GM19239 (cell line): ENCODE measurements at places on chromosomes 11 and 22.

DNA sequence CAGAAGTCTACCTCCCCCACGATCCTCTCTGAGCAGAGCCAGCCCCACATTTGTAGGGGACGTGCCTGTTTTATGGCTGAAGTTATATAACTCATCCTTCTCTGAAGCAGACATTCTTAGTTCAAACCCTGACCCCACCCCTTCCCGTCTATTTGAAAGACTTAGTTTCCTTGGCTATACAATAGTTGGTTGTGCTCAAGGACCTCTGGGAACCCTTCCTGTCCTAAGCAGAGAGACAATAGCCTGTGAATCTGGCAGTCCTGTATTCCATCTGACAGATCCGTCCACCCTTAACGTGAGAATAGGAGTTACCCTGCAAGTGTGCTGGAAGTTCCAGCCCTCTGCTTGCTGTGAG lies 75.2 kb downstream of the MN1 start:
- no peak for DNase-seq

GRCh38 chr22:40043081-40043480 lies 48.3 kb downstream of the FAM83F start:
- no peak for DNase-seq

- DNase-seq: no peak
Measured at GRCh38 chr11:73946798-73947458, 3.9 kb upstream of the DNAJB13 start.

DNA sequence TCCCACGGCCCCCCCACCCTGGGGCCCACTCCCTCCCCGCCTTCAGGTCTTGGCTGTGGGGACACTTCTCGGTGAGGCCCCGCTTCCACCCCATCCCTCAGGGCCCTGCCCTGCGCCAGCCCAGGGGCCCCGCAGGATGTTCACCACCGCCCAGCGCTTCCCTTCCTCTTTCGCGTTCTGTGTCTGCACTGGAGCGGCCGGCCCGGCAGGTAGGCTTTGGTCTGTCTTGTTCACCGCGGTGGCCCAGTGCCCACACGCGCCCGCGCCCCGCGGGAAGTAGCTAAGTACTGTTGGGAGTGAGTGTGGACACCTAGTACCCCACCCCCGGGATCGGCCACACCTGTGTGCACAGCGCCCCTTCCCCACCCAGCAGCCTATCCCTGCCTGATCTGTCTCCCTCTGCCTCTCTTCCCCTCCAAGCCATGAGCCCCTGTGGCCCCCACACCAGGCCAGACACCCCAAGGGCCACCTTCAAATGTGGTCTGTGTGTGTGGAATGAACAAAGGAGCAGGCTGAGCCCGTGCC lies 85.4 kb downstream of the WNT7B start:
- DNase-seq: no peak

GRCh38 chr11:85540635-85541205 lies 86.4 kb downstream of the DLG2 start:
- DNase-seq: no peak

- no peak for DNase-seq
Measured at GRCh38 chr11:128670631-128671030, 23.2 kb upstream of the FLI1 start.

DNA sequence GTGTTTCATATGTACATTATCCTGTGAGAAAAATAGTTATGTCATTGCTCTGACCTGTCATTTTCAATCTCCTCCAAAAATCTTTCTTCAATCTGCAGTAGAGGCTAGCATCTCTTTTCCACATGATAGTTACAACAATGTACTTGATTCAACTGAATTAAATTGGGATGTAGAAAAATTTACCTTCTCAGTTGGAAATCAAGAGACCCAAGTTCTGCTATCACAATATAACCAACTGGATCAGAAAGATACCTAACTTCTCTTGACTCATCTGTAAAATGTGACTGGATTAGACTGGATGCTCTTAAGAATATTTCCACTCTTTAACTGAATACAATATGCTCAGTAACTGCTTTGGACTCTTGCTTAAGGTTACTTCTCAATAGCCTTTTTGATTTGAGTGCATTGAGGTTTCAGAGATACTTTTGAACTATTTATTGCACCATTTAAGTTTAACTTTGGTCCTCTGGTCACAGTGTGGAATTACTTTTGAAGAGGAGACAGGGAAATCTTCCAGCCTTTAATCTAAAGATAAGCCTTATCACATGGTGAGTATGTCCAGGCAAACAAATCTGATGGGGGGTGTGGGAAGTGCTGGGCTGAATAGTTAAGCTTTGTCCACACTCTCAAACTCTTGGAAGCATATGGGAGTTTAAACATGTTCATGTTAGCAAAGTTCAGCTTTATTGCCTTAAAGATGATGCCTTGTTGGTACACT lies 82.3 kb downstream of the YAP1 start:
- no peak for DNase-seq

DNA sequence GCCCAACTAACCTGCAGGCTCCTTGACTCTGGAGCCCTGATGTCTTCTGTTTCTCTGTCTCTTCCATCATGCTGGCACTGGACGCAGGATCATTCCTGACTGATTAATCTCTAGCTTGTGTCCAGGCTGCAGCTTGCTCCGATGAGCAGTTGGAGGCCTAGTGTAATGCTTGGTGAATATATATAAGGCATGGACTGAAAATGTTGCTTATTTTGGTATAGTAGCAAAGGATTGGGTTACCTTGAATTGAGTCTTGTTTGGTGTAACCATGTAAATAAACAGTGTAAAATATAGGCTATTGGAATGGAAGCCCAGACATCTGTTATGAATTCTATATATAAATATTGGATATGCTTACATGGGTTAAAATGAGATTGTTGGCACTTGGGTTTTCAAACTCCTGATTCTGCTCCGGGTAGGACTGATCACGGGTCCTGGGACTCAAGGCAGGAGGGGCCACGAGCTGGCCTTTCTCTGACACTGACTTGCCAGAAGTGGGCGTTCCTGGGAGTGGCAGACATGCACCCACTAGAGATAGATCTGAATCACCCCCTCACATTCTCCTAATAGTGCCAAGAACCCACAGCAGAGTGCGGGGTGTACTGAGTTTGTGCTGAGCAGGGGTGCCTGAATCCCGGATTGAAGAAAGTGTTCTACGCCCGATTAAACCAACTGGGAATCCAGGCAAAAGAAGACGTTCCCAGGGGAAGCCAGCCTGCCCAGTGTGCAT lies 25.8 kb downstream of the LRP5 start:
- no peak for DNase-seq

DNA sequence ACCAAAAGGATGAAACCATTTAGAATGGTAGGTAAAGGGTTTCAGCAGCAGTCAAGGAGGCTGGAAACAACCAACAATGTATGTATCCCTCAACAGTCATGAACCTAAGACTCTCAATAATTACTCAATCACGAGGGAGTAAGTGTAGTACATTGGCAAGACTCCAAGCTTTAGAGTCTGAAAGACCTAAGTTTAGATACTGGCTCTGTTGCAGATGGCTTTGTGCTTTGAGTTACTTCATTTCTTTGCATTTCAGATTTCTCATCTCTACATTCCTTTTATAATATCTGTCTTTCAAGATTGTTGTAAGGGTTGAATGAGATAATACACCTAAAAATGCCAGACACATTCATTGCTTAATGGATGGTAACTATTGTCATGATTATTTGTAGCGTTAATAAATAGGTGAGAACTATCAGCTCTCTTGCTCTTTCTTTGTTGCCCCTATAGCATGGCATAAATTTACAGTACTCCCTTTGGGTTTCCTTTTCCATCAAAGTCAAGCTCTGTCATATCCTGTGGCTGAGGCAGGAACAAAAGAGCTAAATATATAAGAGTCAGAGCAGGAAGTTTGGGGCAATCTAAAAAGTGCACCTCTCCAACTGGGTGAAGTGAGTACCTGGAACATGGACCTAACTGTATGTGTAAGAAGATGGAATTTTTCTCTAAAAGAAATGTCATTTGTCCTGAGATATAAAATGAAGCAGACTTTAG lies 228.2 kb upstream of the ZC3H12C start:
- DNase-seq: no peak

DNA sequence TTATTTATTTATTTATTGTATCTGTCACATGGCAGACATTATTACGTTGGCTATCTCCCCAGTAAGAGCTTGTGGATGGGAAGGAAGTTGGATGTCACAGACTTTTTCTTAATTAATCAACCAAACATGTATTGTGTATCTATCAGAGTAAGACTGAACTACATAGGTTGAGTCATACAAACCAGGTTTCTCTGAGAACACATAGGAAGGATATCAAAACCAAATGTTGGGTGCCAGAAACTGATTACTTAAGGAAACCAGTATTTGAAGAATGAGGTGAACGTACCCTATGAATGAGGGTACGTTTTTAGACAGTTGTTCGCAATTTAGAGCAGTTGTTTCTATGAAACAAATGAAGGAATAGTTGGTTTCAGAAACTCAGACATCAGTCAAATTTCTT lies 136.4 kb downstream of the SLC17A6 start:
- DNase-seq: no peak
